Activated CD4-positive, CD25-positive, alpha-beta regulatory T cell (primary cell): ENCODE measurements at places on chromosomes 2 and 18.

GRCh38 chr2:35887146-35887545 is 468.4 kb upstream of the CRIM1 start:
- no peak for DNase-seq

- no peak for DNase-seq
Measured at GRCh38 chr2:217802876-217803652, 199.7 kb downstream of the TNS1 start.

DNA sequence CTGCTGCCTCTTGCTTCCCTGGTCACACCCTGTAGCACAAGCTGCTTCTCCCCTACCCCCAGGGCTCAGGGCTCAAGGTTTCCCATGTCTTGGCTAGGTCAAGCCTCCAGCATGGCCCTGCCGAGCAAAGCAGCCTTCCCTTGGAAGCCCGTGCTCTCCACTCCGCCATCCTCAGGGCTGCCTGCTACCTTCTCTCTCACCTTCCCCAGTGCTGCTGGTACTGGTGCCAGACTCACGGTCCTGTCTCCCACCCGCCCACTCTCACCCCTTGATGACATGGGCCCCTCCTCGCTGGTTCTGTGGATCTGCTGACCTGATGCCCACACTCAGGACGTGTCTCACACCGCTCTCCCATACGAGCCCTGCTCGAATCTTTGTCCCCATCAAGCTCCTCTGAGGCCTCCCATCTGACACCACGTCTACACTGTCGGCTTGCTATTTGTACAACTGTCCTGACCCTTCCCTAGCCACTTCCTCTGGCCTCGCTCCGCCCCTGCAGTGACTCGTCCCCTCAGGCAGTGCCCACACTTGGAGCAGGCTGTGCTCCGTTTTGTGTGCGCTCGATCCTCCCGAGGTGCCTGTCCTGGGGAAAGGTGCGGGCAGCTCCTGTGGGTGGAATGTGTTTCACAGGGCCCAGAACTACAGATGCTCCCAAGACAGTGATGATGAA is 49.9 kb downstream of the ZAP70 start:
- DNase-seq, result no peak

DNA sequence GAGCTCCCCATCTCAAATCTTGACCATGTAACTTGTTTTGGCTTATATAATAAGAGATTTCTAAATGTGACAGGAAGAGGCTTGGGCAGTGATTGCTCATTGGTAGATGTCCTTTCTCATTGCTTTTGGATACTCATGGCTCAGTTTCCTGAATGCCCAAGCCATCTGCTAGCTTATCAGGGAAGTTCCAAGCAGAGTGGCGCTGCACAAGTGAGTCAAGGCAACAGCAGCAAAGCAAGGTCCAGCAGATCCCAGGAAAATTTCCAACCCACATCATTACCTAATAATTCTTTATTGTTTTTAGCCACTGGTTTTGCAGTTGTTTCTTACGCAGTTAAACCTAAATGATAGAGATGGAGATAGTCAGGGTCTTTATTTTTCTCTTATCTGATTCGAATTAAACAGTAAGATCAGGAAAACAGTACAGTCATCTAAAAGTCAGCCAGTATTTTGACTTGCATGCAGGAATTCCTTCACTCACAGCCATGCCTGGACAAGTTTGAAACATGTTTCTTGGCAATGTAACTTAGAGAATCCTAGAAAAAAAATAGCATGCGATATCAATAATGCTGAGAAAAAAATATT is 349.7 kb upstream of the TMEFF2 start:
- no peak for DNase-seq

DNA sequence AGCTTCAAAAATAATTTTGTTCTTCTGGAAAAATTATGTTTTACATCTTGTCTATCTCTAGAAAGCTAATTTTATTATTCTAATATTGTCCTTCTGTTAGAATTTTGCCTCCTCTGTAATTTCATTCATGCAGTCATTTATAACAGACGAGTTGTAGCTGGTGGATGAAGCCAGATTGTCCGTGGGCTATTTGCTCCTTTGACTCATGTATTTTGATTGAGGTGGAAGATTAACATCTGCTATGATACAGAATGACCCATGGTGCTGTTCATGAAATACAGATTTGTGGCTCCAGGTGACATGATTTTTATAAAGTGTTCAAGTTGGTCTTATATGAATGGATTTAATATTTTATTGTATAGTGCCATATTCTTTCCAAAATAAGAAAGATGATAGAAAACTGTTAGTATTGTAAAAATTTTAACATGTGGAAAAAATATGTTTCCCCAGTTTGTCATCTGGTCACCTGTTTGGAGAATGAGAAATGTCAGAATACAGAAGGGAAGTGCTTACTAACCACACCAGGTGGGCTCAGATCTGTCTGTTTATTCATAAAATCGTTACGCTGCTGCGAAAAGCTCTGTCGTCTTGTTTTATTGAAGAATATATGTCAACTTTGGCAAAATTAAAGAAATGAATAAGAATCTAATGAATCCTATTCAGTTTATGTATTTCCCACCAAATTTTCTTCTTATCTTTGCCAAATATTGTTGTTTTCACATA is 20.4 kb upstream of the L3MBTL4 start:
- no peak for DNase-seq

DNA sequence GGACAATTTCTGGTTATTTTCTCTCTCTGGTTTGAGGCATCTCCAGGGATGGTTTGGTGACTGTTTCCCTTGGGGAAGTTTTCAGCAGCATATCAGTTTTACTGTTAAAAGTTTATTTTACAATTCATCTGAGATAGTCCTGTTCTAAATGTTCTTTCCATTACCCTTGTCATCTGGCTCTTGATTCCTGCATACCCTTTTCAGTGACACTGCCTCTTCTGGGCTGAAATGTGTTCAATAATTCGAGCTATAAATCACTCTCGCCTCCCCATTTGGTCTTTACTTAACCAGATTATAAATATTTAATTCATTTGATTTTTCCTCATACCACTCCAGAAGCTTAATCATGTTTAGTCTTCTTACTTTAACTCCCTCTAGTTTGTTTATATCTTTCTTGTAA is 9.5 kb downstream of the DCC start:
- no peak for DNase-seq

DNA sequence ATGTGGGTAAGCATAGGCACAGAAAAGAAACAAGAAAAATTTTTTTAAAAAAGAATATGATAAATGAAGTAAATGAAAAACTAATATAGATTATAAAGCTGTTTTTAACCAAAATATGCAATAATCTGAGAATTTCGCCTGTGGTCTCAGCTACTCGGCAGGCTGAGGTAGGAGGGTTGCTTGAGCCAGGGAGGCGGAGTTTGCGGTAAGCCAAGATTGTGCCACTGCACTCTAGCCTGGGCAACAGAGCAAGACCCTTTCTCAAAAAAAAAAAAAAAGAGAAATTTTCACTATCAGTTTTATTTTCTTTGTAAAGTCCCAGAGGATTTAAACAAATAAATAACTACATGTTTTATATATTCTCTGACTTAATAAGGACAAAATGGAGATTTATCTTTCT is 47.3 kb downstream of the DHX57 start:
- no peak for DNase-seq

- DNase-seq, result no peak
Measured at GRCh38 chr2:10345813-10346212, 43.1 kb downstream of the HPCAL1 start.

DNA sequence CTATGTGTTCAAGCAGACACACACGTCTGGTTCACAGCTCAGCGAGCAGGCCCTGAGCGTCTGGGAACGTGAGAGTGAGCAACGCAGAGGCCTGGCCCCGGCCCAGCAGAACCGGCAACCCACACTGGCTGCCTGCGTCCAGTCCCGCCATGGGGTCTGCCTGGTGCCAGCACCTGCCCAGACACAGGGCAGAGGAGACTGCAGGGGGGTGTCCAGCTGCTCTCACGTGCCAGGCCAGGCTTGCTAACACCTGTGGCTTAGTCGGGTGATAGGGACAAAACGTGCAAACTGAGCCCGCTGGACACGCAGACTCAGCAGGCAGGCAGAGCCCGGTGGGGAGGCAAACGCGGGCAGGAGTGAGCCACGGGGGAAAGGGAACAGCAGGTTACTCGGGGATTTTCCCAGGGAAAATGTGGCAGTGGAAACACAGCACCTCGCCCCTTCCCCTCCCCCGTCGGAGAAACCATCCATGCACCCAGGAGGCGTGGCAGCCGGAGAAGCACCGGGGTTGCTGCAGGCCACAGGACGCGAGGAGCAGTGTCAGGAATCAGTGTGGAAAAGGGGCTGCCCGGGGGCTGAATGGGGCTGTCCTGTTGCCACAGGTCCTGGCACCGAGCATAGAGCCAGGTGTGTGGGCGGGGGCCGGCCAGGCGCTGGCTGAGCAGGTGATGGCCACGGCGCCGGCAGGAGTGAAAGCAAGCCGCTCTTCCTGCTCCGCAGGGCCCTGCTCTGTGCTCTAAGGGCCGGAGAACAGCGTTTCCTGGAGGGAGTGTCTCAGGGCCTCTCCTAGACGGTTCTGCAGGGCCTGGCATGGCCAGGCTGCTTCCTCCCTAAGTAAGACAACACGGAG is 154.7 kb downstream of the HDAC4 start:
- DNase-seq, result no peak

DNA sequence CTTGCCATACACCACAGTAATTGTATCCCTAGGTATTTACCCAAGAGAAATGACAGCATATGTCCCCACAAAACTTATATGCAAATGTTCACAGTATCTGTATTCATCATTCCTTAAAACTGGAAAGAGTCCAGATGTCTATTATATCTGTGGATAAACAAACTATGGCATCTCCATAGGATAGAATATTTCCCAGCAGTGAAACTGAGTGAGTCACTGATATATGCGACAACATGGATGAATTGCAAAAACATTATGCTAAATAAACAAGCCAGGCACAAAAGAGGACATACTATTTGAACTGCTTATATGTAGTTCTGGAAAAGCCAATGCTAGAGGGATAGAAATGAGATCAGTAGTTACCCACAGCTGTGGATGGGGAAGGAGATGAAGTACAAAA is 359.4 kb upstream of the DSEL start:
- no peak for DNase-seq

DNA sequence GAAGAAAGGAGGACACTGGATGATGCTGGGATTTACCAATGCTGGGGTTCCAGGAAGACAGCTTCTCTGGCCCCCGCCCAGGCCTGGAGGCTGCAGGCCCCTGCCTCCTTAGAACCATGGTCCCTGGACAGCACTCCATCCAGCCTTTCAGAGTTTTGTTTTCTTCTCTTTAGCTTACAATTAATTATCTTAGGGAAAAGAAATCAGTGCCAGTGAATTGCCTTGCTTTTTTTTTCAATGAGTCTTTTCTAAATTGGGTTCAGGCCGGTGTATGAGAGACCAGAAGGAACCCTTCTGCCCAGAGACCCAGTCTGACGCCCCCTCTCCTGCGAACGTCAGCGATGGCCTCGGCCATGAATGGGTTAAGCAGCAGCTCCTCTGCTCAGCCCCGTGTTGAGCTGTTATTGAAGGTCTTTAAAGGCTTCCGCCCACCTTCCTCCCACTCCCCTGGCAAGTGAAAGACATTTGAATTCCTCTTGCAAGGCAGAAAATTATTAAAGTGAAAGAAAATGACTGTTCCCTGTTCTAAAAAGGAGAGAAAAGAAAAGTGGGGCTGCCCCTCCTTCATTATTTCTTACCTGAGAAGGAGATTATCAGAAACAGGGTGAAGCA is 65.7 kb upstream of the CHMP1B start:
- no peak for DNase-seq

DNA sequence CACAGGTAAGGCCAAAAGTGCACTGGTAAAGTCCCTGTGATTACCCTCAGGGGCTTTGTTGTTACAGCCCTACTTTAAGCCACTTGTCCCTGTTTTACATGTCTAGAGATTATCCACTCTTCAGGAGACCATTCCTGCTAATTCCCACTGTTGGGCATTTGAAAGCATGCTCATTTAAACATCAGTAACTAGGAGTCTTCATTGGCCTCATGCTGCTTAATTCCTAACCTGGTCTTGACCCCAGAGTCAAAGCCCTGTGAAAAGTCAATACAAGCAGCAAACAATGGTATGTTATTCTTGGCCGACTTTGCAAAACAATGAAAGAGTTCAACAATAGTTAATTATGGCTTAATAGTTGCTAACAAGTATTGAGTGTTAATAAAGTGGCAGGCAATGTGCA is 23.2 kb downstream of the AFF3 start:
- no peak for DNase-seq

GRCh38 chr2:31992025-31992579 is 18.7 kb downstream of the MEMO1 start:
- DNase-seq, result no peak

DNA sequence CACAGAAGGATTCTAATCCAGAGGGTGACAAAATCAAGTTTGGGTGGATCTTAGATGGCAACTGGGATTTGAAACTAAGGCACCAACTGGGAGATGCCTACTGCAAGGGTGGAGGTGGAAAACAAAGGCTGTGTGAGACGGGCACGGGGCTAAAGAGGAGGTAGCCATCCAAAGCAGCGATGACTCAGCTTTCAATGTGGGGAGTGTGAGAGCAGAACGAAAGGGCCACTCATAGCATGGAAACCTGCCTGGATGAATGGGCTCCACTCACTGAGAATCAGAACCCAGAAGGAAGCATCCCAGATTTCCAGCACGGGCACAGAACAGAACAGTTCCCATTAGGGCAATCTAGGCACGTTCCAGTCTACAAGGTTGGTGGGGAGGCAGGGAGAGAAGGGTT is 159.5 kb downstream of the COL4A4 start:
- DNase-seq, result no peak

DNA sequence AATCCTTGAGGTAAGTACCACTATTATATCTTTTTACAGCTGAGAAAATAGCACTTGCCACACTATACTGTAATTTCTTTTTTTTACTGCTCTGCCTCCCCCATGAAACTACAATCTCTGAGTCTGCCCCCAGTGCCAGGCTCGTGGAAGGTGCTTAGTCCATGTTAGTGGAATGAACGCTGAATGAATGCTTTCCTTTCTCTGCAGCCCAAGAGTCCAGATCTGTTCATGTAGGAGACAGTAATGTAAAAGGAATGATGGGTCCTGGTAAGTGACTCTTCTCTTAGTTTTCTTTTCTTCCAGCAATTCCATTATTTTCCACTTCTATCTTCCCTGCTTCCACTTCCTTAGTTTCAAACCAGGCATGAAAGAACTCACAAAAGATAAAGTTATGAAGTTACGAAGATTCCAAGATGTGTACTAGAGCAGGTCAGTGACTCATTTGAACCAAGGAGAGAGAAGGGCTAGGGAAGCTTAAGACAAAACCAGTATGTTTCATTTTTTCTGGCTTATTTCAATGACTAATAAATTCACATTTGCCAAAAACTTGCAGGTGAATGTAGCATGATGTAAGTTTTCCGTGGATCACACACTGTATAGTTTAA is 46.0 kb downstream of the ARHGEF33 start:
- no peak for DNase-seq

DNA sequence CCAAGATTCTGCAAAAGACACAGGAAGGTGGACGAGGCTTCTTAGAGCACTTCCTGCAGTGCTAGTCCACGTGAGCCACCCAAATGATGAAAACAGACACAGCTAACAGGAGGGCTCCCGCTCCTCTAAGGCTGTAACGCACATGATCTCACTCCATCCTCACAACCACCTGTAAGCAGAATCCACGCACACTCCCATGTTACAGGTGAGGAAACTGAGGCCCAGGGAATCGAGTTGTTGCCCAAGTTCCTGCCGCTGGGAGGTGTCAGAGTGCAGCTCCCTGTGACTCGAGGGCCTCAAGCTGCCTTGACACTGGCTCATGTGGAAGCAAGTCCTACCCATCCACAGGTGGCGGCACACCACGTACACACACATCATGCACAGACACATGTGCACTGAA is 4.4 kb downstream of the DNMT3A start:
- no peak for DNase-seq
